NCI-H748 treated with DMSO at 0.1 percent for 48 hours (cell line): ENCODE measurements at places on chromosomes 7 and 10.

DNA sequence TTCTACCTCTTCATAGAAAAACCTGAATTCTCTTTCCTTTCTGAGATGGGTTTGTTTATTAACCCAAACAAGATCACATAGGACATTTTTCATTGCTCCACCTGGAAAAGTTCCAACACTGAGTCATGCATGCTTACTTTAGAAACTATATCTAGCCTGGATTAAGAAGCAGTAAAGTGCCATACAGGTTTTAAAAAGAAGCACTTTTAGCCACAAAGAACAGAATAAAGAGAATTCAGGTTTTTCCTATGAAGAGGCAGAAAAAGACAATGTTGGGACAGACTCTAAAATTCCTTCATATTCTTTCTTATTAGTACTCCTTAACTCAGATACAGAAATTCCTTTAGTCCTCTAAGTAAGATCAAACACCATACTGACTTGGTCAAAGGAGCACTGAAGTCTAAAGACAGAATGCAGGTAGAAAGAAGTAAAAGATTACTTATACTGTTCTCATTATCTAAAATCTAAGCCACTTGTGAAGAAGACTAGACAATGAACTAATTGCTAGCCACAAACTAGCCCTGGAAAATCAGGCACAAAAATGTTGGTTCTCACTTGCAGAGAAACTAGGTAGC, 241.3 kb downstream of the ANK3 start:
- no peak for DNase-seq

DNA sequence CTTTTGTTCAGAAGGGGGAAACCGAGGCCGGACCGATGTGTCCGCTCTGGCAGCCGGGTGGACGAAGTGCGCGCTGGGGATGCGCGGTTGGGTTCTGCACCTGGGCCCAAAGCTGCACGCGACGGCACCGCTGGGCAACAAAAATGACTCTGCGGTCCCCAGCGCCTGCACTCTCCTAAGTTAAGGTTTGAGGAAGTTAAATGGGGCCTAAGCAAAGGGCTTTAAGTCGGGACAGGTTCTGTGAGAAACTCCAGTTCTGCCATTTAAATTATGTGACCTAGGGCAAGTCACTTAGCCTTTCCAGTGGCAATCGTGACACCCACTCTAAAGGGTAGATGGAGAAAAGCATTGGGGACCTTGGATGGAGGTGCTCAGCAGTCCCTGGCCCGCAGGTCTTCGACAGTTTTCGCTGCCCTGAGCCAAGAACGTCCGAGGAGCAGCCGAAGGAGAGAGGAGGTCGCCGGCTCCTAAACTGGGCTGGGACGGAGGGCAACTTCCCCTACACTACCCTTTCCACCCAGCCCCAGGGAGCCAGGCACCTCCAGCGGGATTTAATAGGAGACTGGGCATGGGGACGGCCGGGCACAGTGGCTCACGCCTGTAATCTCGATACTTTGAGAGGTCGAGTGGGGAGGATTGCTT, 534 bp upstream of the ACBD5 start:
- no peak for DNase-seq

GRCh38 chr7:1640376-1641172, 29.5 kb upstream of the ELFN1 start:
- no peak for DNase-seq

DNA sequence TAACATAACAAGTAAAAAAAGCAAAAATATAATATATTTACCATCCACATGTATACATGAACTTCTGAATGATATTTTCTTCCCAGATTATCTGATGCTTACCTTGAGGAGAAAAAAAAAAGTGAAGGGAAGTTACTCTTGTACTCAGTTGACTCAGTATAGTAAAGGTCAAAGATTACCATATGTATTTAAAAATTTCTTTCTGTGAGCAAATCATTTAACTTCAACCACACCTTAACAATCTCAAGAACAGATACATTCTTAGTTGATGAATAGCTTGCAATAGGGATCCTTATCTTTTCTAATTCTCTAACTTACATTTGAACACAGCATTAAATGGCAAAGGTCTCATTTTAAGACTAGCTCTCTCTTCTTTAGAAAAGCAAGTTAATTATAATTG, 29.8 kb downstream of the PRR15 start:
- no peak for DNase-seq

GRCh38 chr7:76296743-76297740, 5.4 kb upstream of the HSPB1 start:
- no peak for DNase-seq

DNA sequence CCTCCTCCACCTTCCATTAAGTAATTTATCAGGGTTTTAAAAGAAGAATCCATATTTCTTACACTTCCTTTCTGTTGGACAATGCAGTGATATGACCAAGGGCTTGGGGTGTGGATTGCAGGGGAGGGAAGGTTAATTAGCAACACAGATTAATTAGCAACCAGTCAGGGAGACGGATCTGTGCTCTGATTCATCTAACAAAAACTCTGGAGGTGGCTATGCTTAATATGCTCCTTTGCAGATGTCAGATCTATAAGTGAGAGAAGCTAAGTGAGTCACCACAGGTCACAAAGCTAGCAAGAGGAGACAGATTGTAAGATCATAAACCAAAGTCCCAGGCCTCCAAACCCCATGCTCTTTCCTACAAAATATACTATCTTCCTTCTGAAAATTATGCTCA, 178.8 kb upstream of the ITGB1 start:
- no peak for DNase-seq

GRCh38 chr10:97889461-97890265, 40.0 kb downstream of the GOLGA7B start:
- no peak for DNase-seq

GRCh38 chr7:31761646-31762045, 74.6 kb downstream of the PPP1R17 start:
- no peak for DNase-seq

DNA sequence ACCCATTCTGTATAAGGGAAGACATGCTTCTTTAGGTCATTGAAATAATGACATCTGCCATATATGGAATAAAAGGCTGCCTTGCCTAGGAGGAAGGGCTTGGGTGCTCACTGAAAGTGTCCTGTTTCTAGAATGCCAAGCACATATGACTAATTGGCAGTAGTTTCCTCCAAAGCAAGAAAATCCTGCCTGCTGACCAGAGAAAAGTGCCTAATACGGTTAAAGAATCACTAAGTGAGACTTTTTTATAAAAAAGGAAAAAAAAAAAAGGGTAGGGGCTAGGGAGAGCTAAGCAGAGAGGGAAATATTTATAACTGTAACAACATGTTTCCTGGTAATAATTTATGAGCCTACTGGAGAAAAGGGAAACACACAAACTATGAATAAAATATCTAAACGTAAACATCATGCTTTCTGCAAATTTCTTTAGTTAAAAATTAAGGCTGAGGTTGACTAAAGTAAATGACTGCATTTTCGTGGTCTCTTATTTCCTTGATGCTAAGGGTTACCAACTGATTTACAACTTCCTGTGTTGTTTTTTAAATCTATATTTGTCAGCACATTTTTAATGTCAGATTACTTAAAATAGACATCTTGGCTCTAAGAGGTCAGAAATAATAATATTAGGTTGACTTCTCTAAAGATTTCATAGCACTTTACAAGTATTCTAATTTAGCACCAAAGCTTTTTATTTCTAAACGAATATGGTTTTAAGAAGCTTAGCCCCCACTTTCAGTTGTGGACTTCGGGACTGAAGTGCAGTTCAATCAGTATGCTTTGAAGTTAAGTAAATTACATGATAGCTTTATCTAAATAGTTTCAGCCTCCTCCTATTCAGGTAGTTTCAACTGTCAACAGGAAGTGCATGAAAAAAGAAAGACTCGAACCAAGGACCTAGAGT, 89.6 kb downstream of the CABCOCO1 start:
- no peak for DNase-seq

DNA sequence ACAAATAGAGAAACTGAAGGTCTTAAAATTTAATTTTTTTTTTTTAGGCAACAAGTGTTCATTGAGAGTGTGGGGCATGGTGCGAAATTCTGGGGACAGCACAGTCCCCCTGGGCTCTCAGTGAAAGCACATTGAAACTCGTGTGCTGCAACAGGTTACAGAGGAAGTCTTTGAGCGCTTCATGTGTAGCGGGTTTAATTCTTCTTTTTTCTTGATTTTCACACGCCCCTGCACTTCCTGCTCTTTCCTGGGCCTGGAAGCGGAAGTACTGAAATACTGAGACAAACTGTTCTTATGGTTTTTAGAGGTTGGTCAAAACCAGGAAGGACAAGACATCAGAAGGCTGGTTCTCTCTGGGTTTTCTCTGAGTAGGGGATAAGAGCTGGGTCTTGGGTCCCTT, 203.5 kb downstream of the PTEN start:
- no peak for DNase-seq
